Activated CD4-positive, alpha-beta memory T cell treated with anti-CD3 and anti-CD28 coated beads for 36 hours (primary cell): ENCODE measurements at places on chromosomes 12 and 14.

DNA sequence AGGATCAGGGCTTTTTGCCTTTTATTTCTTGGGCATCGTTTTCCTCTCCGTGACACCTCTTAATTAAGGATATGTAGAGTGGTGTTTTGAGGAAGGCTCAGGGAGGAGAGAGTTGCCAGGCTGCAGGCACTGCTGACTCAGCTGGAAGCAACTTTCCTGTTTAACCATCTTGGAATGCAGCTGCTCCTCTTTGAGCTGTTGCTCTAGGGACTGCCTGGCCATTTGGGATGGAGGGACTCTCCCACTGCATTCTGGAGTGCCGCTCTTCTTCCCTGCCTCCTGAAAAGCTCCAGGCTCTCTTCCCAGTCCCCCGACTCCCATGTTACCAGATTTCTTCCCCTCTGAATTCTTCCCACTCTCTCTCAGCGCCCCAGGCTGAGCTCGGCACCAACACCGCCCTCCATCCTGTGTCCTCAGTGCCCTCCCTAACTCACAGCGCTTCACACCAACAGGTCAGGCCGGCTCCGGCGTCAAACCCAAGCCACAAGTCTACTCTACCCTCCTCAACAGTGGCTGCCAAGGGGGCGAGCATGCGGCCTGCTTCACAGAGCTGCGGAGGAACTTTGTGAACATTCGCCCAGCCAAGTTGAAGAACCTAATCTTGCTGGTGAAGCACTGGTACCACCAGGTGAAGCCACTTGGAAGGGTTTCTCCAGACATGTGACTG, 5.9 kb downstream of the OAS3 start:
- DNase-seq: no peak

DNA sequence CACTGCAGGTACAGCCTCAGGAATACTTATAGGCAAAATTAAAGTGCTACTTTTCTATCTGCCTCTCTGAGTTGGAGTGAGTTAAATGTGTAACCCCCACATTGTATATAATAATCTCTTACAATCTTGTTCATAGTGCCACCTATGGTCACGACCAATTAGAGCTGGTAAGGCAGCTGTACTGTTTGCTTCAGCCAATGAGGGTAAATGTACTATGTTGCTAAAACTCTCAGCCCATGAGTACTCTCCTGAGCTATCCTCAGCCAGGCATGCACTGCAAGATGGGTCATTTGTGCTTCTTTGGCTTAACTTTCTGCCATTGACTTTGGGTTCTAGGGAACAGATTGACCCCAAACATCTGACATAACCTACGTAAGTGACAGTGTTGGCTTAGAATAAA, 15.0 kb upstream of the MDM2 start:
- DNase-seq: peak; percentile 35

- no peak for DNase-seq
Observed at GRCh38 chr14:69331206-69331605, 66.9 kb downstream of the ERH start.

DNA sequence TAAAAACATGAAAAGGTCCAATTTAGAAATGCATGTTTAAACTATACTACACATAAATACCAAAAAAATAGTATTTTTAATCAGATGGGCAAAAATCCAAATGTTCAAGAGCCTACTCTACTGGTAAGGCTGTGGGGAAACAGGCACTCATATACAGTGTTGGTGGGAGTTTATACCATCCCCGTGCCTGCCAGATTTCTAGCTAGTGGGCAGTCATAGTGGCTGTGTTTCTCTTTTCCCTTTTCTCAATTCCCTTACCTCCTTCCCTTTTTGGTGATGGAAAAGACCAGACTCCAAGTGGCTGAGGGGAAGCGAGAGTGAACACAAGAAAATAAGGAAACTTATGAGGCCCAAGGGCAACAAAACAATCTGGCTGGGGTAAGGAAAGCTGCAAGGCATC, 14.7 kb downstream of the ZNF641 start:
- DNase-seq: no peak

GRCh38 chr12:88182416-88182815, 40.3 kb downstream of the TMTC3 start:
- DNase-seq: no peak

DNA sequence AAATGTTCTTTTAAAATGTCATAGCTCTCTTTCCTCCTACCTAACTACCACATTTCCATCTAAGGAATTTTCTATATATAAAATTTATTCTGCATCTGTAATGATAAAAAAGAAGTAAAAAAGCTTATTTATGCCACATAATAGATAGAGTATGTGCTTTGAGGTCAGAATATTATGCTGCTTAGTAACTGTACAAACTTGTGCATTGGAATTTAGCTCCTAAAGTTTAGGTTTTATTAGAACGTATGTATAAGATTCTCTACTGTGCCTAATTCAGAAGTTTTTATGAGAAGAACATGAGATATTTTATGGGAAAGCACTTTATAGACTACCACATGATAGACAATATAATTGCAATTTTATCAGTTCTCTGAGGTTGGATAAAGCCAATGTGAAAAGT, 384.6 kb downstream of the SLC16A7 start:
- DNase-seq: no peak

GRCh38 chr12:95230313-95230712, 12.7 kb downstream of the VEZT start:
- no peak for DNase-seq

DNA sequence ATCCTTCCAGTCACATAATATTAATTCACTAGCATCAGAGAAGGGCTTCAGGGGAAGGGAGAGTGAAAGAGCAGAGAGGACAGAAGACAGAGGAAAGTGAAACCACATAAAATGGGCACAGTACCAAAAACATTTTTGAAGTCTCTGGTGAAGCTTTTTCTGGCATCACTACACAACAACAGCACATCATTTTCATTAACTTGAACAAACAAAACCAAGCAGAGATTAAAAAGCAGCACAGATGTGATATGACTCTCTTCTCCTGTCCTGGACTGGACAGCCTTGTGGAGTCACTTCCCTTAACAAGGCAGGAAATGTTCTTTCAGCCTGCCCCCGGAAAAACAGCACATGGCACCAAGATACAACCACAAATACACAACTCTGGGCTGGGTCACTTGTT, 112.0 kb downstream of the TSPAN8 start:
- DNase-seq: no peak

DNA sequence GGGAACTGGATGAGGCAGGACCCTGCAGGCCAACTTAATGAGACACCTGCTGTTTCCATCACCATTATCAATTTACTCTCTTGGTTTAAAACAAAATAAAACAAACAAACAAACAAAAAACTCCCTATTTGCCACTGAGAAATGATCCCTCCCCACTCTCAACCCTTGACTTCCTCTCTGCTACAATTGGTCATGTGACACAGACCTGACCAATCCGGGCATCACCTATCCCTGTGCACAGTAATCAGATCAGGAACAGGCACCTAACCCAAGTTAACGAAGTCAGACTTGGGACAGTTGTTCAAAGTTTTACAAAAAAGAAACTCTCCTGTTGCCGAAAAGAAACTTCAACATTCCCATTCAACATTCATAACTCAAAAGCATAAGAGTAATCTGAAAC, 58.4 kb downstream of the NELL2 start:
- peak; percentile 31 for DNase-seq

- no peak for DNase-seq
Observed at GRCh38 chr12:45351921-45352670, 136.2 kb downstream of the ANO6 start.

- DNase-seq: no peak
Observed at GRCh38 chr14:83164016-83164415, 1630.4 kb upstream of the SEL1L start.

DNA sequence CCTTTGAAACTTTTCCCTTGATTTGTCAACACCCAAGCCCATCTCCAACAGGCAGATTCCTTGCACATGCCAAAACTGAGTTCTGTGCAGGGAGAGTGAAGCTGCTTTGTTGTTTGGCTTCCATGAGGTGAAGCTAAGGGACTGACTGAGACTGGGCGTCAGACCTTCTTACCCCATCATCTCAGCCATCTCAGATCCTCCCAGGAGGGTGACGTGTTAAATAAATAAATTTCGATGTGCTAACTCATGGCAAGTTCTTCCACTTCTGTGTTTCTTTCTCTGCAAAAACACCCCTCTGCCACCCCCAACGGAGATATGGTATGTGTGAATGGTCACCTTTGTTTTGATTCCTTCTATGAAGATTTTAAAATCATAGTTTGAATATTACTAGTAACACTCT, 17.8 kb downstream of the UTP20 start:
- DNase-seq: no peak

DNA sequence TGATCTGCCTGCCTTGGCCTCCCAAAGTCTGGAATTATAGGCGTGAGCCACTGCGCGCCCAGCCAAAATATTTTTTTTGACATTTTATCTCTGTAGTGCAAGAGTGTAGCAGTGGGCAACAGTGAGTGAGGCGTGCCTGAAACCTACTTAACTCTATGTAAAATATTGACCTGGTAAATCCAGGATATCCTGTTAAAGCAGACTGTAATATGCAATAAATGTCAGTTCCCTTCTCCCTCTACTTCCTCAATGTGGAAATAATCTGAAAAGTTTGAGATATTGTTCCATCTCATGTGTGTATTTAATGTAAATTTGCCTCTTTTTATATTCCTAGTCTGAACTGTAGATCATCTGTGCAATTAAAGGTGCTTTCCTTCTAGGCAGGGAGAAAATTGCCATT, 9.5 kb upstream of the CDK17 start:
- no peak for DNase-seq

GRCh38 chr14:100341301-100342031, 18.3 kb downstream of the SLC25A47 start:
- DNase-seq: peak; percentile 55

GRCh38 chr14:54356172-54356571, 40.6 kb upstream of the CDKN3 start:
- DNase-seq: no peak

- no peak for DNase-seq
Observed at GRCh38 chr14:100619396-100620254, 32.4 kb upstream of the BEGAIN start.

DNA sequence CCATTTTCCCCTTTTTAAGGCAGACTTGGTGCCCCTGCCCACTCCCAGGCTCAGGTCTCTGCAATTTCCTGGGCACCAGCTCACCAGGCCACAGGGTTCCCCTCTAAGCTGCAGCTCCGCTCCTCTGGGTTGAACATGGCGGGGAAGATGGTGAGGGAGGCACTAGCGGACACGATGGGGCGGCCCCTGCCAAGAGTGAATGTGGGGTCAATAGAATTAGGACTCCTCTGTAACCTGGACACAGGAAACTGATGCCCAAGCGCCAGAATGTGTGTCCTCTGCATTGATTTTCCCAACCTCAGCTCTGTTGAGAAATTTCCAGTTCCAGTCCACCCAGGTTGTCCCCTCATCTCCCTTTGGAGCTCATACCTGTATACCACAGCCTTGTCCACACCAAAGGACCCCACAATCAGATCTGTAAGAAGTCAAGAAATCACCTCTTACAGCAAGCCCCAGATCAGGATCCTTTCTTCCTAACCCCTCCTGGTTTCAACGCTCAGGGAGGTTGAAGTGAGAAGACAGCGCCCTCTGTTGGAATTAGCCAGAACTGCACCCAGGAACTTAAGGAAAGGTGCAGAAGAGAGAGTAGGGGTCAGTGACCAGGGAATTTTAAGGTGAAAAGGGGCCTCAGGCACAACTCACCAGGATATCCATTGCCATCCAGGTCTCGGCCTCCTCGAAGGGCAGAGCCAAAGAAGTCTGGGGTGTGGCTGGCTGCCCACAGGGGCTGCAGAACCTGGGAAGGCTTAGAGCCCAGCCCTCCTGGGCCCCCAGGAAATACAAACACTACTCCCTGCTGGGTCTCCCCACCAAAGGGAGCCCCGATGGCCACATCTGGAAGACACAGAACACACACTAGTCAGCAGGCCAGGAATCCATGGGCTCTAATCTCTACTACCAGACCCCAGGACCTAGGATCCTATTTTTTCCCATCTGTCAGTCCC, 14.7 kb downstream of the ITGA5 start:
- DNase-seq: peak; percentile 72

- DNase-seq: no peak
Observed at GRCh38 chr12:113448873-113449272, 22.8 kb downstream of the LHX5 start.

- no peak for DNase-seq
Observed at GRCh38 chr14:87952307-87953094, 40.5 kb downstream of the GALC start.

GRCh38 chr14:71242237-71242748, 335.0 kb downstream of the PCNX1 start:
- DNase-seq: no peak

DNA sequence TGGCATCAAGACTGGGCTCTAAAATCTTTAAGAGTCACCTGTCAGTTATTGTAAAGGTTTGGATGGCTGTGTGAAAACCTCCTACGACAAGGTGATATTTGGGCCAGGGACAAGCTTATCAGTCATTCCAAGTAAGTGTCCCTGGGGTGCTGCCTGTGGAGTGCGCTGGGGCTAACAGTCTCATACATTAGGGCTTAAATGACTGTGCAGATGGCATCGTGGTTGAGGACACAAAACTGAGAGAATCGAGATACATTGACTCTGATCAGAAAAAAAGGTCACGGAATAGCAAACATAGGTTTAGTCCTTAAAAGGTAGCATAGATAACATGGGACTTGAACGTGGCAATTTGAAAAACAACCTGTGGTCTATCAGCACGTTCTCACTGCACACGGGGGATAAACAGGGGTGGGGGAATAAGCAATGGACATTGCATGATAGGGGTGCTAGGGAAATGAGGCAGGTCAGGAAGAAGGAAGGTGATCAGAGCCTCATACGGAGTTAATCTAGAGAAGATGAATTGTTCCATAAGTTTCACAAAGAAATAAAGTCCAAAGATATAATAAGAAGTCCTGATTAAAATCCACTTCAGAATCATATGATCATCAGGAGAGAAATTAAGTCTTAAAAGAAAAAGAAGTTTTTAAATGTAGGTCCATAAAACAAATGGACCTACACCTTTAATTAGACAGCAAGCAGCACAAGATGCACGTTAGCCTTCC, 100.3 kb downstream of the DAD1 start:
- DNase-seq: no peak

DNA sequence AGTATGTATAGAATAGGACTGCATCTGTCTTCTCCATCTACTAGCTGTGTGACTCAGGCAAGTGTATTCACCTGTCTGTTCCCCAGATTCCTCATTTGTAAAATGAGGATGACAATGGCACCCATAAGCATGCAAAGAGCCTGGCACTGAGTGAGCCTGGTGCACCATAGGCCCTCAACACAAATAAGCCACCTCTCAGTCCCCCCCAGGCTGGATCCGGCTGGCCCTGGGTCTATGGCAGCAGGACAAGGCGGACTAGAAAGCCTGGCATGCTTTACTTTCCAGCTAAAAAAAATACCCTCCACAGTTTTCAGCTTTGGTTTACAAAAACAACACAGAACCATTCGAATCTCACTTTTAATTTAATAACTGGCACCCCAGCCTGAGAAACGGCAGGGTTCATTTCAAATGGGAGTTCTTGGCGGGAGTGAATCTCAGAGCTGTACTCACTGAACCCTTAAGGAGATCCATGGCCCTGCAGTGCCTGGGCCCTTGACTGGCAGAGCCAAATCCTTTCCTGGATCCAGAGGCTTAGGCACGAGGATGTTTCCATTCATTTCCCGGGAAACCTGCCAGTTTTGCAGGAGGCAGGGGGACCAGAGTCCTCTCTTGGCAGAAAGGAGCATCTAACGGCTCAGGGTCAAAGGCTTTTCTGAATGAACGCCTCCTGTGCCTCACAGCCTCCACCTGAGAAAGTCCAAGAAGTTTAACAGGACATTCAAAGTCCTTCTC, 17.7 kb downstream of the SYNE3 start:
- no peak for DNase-seq

- no peak for DNase-seq
Observed at GRCh38 chr14:94119071-94119470, 8.5 kb downstream of the IFI27 start.
